ENCODE measurements at places on chromosomes 11 and 22.

GRCh38 chr11:104623518-104623917, 274.7 kb downstream of the CASP12 start:
- DNase-seq = no peak

DNA sequence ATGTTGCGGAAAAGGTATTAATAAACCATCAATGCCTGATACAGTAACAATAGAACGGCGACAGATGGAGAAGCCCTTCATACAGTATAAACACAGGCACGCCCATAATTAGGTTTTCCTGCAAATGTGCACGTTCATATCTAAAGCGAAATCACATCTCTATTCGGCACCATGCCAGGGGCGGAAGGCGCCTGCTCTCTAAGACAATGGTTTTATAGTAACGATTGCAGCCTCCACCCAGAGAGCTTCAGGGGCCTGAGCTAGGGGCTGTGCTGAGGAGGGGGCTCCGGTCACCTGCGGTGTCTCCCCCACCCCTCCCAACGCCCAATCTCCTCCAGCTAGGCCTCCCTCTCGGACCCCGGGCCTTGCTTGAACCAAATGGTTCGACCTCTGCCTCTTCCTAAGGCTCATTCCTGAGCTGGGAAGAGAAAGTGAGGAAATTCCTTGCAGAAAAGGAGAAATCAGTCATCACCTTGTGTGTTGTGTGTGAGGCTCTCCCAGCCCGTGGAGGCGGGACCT, 9.6 kb downstream of the KRTAP5-5 start:
- DNase-seq = no peak

GRCh38 chr11:76999597-76999996, 34.6 kb upstream of the B3GNT6 start:
- no peak for DNase-seq

DNA sequence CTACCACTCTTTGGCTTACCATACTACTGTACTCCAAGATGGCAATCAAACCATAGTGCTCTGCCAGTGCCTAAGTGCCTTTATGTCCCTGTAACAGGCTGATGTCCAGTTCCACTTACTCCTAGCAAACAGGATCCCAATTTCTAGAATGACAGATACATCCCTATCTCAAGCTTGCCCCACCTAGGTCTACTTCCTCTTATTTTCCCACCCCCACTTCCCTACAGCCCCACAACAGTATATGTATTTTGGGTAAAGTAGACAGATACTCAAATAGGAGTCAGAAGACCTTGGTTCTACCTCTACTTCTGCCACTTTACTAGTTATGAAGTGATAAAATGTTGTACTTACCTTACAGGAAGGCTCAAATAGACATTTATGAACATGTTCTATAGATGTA, 24.1 kb downstream of the SIK3 start:
- no peak for DNase-seq
